Stimulated activated CD4-positive, alpha-beta T cell treated with anti-CD3 and anti-CD28 coated beads, Interleukin-1b, Interleukin-23, amount 100 ng/mL, for 48 hours (primary cell): ENCODE measurements at places on chromosomes 7 and 10.

DNA sequence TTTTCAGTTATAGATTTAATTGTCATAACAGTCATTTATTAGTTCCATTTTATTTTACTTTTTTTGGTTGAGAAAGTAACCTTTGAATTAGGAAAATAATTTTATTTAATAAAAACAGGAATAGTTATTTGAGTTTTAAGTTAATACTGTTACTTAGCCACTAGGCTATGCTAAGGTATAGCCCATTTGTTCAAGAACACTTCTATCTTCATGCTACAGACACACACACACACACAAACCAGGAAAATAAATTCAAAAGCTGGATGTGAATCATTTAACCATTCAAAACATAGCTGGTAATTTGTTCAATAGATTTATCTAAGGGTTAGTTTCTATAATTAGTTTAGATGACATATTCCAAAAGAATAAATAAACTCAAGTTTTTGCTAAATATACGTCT is 148.4 kb downstream of the RNF133 start:
- no peak for DNase-seq

DNA sequence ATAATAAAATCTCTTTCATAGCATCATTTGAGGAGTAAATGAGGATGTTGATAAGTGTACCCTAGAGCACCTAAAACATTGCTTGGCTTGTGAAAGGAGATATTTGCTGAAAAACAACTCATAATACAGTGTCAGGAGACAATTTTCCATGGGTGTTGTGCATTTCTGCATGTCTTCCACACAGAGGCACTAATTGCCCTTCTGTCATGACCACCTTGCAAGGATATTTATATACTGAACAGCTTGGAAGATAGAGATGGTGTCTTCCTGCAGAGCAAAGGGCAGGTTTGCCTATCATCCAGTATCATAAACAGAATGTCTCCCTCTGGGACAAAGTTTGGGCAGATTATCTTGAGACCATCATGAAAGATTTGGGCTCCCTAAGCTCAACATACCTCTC is 495.2 kb upstream of the LRRN3 start:
- DNase-seq: no peak

- no peak for DNase-seq
Observed at GRCh38 chr7:107442678-107443077, 27.2 kb upstream of the GPR22 start.

GRCh38 chr7:154469652-154470051 is 417.5 kb downstream of the DPP6 start:
- no peak for DNase-seq

DNA sequence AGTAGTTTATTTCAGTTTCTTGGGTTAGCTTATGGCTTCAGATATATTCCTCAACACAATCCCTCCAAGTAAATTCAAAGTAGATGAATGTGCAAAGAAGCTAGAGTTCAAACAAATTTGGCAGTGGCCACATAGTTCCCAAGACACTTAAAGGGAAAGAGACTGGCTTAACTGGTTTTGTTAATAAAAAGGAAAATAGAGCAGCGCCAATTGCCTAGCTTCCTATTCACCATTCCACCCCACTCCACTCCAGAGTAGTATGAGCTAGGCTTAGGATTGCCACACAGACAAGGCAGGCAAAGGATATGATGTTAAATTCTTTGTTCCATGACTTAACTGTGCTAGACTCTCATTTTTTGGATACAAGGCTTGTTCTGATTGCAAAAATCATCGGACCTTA is 2.0 kb downstream of the XRCC2 start:
- no peak for DNase-seq

GRCh38 chr10:114716811-114717404 is 58.8 kb upstream of the ABLIM1 start:
- DNase-seq: no peak

DNA sequence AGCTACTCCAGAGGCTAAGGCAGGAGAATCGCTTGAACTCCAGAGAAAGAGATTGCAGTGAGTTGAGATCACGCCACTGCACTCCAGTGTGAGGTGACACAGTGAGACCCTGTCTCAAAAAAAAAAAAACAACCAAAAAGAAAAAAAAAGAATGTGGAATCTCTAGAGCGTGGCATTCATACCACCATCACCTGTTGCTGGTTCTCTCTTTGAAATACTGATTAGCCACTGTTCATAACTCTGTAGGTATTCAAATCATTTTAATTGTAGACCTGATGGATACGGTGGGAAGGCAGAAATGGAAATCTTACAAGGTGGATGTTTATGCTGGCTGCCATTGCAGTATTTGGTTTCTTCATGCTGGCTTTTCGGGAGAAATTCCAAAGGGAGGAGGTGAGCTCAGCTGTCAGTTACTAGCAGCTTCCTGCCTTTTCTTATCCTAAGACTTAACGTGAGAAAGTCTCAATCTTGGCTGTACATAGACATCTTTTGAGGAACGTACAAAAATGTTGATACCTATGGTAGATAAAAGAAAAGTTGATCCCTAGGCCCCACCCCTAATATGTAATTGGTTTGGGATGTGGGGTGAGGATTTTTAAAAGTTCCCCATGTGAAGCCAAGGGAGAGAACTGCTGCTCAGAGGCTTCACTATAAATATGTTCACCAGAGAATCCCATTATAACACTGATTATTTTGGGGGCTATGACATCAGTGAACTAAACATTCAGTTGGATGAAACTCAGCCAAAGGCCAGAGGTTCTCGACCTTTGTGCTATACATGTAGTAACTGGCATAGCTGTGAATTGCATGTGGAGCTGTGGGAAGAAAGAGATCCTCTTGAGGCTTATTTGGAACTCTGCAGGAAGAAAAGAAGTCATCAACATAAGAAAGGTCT is 26.9 kb upstream of the MKLN1 start:
- no peak for DNase-seq

DNA sequence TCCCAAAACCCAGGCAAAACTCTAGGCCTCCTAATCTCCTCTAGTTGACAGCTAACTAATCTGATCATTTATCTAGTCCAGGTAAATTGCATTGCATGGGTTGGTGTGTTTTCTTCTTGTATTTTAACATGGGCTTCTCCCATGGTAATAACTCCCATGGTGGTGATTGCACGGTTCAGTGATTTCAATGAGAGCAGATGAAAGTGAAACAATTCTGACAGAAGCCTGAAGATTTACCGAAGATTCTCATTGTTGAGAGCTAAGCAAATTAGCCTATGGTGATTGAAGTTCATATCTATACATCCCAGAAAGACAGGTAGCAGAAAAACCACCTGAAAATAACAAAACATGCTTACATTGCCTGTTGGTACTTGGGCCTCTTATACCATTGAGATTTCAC is 26.6 kb upstream of the LIPN start:
- DNase-seq: no peak

DNA sequence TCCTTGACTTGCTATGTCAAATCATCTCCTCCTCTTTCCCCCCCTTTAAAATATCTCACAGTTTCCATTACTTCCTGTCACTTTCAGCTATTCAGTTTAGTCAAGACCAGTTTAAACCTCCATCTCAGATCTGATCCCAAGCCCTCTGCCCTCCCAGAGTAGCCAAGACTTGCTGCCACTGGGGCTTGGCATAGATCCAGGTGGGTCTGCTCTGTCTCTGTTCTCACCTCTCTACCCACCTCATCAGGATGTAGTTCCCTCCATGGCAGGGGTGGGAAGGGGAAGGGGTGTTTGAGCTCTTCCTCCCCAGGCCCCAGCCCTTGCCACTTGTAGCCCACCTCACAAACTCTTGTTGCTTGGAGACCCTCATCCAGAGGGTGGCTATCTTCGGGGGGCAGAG is 22.0 kb downstream of the PPP1R3C start:
- DNase-seq: no peak

DNA sequence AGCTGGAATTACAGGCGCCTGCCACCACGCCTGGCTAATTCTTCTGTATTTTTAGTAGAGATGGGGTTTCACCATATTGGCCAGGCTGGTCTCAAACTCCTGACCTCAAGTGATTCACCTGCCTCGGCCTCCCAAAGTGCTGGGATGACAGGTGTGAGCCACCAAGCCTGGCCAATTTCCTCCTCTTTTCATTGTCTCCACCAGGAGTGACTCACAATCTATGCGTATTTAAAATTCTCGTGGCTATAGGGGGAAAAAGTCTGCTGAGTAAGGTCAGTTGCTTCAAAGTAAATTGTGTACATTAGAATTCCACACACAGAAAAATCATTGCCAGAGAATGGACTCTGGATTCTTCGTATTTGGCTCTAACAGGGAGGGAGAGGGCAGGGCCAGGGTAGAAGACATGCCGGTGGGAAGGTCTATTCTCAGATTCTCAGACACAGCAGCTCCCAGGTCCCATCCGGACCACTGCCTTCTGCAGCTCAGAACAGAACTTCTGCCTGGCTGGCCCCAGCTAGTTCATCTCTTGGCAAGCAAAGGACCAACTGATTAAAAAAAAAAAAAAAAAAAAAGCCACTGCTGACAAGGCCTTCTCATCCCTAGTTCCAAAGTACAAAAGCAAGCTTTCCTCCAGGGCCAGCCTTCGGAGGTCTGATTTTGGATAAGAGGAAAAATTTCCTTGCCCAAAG is 22.2 kb downstream of the PSPH start:
- DNase-seq: no peak

DNA sequence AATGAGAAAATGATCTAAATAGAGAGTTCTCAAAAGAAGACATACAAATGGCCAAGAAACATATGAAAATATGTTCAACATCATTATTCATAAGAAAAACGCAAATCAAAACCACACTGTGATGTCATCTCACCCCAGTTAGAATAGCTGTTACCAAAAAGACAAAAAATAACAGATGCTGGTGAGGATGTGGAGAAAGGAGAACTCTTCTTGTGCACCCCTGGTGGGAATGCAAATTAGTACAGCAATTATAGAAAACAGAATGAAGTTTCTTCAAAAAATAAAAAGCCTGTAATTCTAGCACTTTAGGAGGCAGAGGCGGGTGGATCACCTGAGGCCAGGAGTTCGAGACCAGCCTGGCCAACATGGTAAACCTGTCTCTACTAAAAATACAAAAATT is 199.3 kb downstream of the PARD3 start:
- no peak for DNase-seq

- no peak for DNase-seq
Observed at GRCh38 chr10:6068006-6068405, 5.8 kb upstream of the IL2RA start.

DNA sequence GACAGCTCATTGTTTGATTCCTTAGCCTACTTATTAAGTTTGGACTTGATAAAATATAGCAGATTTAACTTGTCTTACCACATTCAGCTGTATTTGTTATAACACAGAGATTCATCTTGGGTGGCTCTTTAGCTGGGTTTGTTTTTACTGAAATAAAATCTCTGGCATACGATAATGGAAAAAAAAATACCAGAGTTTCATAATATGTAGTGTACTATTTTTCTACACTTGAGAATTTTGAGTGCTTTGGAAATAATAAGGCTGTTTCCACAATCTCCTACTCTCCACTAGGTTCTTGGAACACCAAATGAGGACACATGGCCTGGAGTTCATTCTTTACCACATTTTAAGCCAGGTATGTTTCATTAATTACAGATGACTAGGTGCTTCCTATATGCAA is 218.6 kb upstream of the FZD1 start:
- DNase-seq: no peak
